Stimulated activated CD8-positive, alpha-beta memory T cell treated with anti-CD3 and anti-CD28 coated beads, Interleukin-2, amount 100 ng/mL, for 1 hour (primary cell): ENCODE measurements at places on chromosomes 3 and 15.

DNA sequence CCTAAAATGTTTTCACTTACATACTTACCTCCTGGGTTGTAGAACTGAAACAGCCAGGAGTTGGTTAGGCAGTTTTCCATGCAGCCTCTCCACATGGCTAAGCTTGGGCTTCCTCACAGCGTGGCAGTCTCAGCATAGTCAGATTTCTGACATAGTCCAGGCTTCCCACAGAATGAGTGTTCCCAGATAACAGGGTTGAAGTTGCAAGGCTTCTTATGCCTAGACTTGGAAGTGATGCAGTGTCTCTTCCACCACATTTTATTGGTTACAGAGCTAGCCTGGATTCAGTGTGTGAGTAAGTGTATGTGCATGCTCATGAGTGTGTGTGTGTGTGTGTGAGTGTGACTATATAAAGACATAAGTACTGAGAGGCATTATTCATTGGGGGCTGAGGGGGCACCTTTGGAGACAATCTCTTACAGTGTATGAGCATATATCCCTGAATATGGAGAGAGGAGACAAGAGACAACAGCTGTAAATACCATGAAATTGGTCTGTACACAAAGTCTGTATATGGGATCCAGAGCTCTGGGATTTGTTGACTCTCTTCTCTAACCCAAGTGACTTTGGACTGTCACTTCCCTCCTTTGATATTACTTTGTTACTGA is 78.1 kb downstream of the ZNF621 start:
- no peak for DNase-seq

DNA sequence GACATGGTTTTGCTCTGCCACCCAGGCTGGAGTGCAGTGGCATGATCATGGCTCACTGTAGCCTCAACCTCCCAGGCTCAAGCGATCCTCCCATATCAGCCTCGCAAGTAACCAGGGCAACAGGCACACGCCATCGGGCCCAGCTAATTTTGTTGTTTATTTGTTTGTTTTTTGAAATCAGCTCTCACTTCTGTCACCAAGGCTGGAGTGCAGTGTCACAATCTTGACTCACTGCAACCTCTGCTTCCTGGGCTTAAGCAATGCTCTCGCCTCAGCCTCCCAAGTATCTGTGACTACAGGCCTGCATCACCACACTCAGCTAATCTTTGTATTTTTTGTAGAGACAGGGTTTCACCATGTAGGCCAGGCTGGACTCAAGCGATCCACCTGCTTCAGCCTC is 26.3 kb upstream of the PLCH1 start:
- DNase-seq: no peak

DNA sequence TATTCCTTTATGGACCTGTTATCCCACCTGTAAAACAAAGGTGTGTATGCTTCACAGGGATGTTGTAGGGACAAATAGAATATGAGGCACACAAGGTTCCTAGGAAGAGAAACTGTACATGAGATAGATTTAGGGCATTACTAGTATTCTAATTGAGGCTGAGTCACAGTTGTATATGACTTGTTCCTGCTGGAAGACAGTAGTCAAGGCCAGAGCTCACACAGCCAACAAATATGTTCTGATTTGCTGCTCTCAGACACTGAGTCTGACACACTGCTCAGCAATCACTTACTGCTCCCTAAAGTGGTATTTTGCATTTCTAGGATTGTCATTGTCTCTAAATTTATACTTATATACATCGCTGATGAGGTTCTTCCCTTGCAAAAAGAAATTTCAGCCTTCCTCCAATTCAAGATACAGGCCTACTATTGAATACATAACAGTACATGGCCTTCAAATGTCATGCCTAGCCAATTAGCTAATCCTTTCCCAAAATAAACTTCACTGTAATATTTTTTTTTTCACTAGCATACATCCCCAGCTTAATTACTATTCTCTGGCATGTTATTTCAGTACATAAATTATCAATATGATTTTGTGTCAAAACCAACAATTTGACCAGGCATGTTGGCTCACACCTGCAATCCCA is 69.8 kb downstream of the TIGIT start:
- no peak for DNase-seq

GRCh38 chr15:22786868-22787698 is 639 bp downstream of the NIPA1 start:
- no peak for DNase-seq

GRCh38 chr15:98737721-98738120 is 89.4 kb downstream of the IGF1R start:
- DNase-seq: no peak
